ENCODE measurements at places on chromosomes 13 and 19. TPM values are rescaled to one million over a fixed set of nuclear protein-coding genes. Genes with fewer than 3 reads are reported as not detected.

- peak; percentile 81 for DNase-seq
- H3K4me3 ChIP-seq, result no peak overlapping the region
- H3K27ac ChIP-seq, result no peak overlapping the region
- H3K27me3 ChIP-seq, result no peaks in the 10 kb centered on the region
- H3K4me1 ChIP-seq, result no peaks in the 10 kb centered on the region
These were observed 204.9 kb upstream of the KL start for GRCh38 chr13:32811297-32811800.

DNA sequence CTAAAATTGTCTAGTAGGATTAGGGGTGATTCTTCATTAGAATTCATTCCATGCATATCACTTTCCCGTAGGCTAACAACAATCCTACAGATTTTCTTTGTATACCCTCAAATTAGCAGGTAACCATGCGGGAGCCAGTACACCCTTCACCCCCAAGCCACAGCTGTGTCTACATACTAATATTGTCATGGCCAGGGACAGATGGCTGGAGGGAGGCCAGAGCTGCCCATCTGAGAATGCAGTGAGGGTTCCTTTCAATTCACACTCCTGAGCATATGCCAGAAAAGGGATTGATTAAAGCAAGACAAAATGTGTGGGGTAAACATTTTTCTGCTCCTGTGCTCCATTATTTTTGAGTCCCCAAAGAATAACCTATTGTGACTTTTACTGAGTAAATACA lies 68.9 kb downstream of the FREM2 start:
- DNase-seq, result no peak
- H3K27ac ChIP-seq, result no peak overlapping the region
- no peaks in the 10 kb centered on the region for H3K4me1 ChIP-seq
- H3K36me3 ChIP-seq, result no peaks in the 10 kb centered on the region
- no peaks in the 10 kb centered on the region for H3K27me3 ChIP-seq
- no peak overlapping the region for H3K4me3 ChIP-seq

- H3K4me3 ChIP-seq, result no peak overlapping the region
- H3K36me3 ChIP-seq, result peaks cover 72% of the 10 kb centered on the region
- no peaks in the 10 kb centered on the region for H3K27me3 ChIP-seq
- H3K4me1 ChIP-seq, result peaks cover 12% of the 10 kb centered on the region
- DNase-seq, result no peak
These were observed 40.7 kb upstream of the DCUN1D2 start for GRCh38 chr13:113531041-113531873.

- H3K27me3 ChIP-seq, result no peaks in the 10 kb centered on the region
- H3K4me3 ChIP-seq, result peak overlapping the region; percentile 93
- no peaks in the 10 kb centered on the region for H3K36me3 ChIP-seq
- no peak for DNase-seq
These were observed 1.1 kb downstream of the ZNF653 start for GRCh38 chr19:11504502-11505031.

DNA sequence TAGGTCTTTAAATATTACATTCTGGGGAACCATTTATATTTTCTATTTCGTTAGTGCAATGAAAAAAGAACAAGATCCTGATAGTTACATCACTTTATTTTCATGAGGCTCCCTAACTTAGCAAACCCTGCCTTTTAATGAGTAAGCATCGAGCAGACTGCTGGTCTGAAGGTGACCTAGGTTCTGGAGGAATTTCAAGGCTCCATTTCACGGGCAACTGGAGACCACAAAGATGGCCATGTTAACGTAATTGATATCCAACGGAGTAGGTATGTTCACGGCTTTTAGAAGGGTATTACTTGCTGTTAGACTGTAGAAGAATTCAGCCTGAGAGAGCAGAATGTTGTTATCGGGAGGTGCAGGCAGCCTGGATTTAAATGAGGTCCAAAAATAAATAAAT lies 1597.6 kb downstream of the EFNB2 start:
- H3K36me3 ChIP-seq, result no peaks in the 10 kb centered on the region
- no peak for DNase-seq
- no peaks in the 10 kb centered on the region for H3K27me3 ChIP-seq
- H3K4me1 ChIP-seq, result no peaks in the 10 kb centered on the region
- H3K27ac ChIP-seq, result no peak overlapping the region
- H3K4me3 ChIP-seq, result no peak overlapping the region

GRCh38 chr13:34346626-34347025 lies 528.7 kb downstream of the RFC3 start:
- H3K27ac ChIP-seq, result no peak overlapping the region
- H3K4me3 ChIP-seq, result no peak overlapping the region
- no peaks in the 10 kb centered on the region for H3K36me3 ChIP-seq
- no peaks in the 10 kb centered on the region for H3K4me1 ChIP-seq
- no peaks in the 10 kb centered on the region for H3K27me3 ChIP-seq

DNA sequence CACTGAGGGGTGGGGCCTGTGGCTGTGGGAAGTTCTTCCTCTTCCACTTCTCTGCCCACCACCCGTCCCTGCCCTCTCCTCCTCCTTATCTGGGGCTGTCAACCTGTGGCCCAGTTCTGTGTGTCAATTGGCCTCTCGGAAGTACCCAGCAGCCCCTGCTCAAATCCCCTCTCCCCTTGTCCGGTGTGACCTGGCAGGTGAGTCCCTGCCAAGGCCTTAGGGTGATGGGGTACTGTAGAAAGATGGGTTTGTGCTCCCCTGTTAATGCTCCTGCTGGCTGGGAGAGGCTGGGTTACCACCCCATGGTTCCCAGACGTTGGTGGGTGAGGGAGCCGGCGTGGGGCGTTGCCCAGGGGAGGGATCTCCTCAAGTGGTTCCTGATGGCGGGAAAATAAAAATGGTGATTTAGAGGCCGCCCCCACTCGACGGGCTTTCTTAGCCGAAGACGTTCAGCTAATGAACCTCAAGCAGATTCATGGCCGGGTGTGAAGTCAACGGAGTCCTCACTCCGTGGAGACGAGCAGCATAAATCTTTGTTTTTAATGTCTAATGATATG lies 141.2 kb downstream of the URI1 start:
- H3K27me3 ChIP-seq, result peaks cover 23% of the 10 kb centered on the region
- H3K27ac ChIP-seq, result no peak overlapping the region
- no peaks in the 10 kb centered on the region for H3K36me3 ChIP-seq
- H3K4me3 ChIP-seq, result no peak overlapping the region
- H3K4me1 ChIP-seq, result no peaks in the 10 kb centered on the region

DNA sequence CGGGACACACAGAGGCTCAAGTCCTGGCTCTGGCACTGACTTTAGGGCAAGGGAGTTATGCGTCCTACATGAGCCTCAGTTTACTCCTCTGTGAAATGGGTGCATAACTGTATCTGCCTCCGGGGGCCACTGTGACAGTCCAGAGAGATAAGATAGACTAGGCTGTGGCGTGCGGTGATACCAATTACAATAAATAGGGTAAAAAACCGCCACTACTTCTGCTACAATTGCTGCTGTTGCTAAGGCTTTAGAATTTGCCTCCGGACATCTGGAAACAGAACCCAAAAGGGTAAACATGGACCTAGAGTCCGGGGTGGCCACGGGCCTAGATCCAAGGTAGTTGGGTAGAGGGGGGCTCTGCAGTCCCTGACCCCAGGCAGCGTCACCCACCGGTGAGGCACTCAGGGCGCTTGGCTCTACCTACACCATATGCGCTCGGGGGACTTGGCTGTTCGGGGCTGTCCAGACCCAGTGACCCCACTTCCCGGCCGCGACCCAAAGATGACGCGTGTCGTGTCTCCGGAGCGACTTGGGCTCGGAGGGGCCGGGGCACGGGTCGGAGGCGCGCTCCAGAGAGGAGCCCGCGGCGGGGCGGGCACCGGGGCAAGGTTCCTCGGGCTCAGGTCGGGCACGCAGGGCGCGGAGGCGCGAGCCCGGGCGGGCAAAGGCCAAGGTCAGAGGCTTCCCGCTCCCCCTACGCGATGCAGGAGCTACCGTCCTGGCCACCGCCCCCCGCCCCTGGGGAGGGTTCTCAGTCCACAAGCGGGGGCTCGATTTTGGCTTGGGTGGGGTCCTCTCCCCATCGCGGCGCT lies 1.1 kb downstream of the INSR start:
- DNase-seq, result no peak
- no peaks in the 10 kb centered on the region for H3K36me3 ChIP-seq
- H3K4me3 ChIP-seq, result peak overlapping the region; percentile 83

DNA sequence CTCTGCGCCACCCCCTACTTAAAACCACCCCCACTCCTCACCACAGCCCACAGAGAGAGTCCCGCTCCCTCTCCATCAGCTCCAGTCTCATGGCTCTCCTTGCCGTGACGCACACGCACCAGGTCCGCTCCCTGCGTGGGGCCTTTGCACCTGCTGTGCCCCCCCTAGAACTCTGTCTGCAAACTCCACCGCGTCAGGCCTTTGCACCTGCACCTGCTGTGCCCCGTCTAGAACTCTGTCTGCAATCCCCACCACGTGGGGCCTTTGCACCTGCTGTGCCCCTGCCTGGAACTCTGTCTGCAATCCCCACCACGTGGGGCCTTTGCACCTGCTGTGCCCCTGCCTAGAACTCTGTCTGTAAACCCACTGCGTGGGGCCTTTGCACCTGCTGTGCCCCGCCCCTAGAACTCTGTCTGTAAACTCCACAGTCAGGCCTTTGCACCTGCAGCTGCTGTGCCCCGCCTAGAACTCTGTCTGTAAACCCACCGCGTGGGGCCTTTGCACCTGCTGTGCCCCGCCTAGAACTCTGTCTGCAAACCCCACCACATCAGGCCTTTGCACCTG lies 4.2 kb downstream of the SHC2 start:
- H3K4me1 ChIP-seq, result peaks cover 7% of the 10 kb centered on the region
- H3K27me3 ChIP-seq, result no peaks in the 10 kb centered on the region
- no peaks in the 10 kb centered on the region for H3K36me3 ChIP-seq

DNA sequence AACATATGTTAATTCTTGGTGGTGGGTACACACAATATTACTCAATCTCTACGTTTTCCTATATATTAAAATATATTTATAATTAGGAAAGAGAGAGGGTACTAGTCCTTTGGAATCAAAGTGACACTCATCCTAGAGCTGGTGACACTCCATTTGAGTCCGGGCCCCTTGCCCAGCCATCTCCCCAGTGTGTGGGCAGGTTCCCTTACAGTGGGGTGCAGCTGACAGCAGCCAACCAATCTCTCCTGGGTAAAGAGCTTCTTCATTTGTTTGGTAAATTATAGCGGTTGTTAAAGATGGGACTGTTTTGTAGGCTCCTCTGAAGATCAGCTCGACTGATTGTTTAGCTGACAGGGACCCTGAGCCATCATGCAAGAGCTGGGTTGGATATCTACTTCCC lies 37.2 kb upstream of the RGCC start:
- H3K27ac ChIP-seq, result no peak overlapping the region
- H3K4me3 ChIP-seq, result no peak overlapping the region
- no peaks in the 10 kb centered on the region for H3K36me3 ChIP-seq
- no peaks in the 10 kb centered on the region for H3K4me1 ChIP-seq
- no peak for DNase-seq
- H3K27me3 ChIP-seq, result no peaks in the 10 kb centered on the region

GRCh38 chr13:77031656-77032243 lies 4.8 kb upstream of the FBXL3 start:
- no peak overlapping the region for H3K4me3 ChIP-seq
- H3K27ac ChIP-seq, result no peak overlapping the region
- DNase-seq, result no peak

DNA sequence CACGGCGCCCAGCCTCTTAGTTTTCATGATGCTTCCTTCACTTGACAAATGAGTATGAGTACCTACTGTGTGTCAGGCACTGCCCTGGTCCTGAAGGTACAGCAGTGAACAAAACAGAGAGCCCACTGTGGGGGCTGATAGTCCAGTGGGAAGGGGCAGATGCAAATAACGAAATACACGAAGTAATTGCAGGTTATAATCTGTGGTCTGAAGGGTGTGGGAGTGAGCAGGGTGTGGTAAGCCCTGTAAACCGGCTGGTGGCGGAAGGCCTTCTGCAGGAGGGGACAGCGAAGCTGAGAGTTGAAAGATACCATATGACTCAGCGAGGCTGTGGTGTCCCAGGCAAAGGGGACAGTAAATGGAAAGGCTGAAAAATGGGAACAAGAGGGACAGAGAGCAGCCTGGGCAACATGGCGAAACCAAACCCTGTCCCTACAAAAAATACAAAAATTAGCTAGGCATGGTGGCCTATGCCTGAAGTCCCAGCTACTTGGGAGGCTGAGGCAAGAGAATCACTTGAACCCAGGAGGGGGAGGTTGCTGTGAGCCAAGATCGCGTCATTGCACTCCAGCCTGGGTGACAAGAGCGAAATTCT lies 60.5 kb downstream of the MAP4K1 start:
- H3K4me1 ChIP-seq, result no peaks in the 10 kb centered on the region
- no peak overlapping the region for H3K27ac ChIP-seq
- no peaks in the 10 kb centered on the region for H3K27me3 ChIP-seq
- no peak overlapping the region for H3K4me3 ChIP-seq

- no peaks in the 10 kb centered on the region for H3K36me3 ChIP-seq
- DNase-seq, result no peak
- no peaks in the 10 kb centered on the region for H3K4me1 ChIP-seq
- H3K4me3 ChIP-seq, result no peak overlapping the region
- no peaks in the 10 kb centered on the region for H3K27me3 ChIP-seq
- H3K27ac ChIP-seq, result no peak overlapping the region
These were observed 140.2 kb downstream of the KLF5 start for GRCh38 chr13:73198991-73199411.

DNA sequence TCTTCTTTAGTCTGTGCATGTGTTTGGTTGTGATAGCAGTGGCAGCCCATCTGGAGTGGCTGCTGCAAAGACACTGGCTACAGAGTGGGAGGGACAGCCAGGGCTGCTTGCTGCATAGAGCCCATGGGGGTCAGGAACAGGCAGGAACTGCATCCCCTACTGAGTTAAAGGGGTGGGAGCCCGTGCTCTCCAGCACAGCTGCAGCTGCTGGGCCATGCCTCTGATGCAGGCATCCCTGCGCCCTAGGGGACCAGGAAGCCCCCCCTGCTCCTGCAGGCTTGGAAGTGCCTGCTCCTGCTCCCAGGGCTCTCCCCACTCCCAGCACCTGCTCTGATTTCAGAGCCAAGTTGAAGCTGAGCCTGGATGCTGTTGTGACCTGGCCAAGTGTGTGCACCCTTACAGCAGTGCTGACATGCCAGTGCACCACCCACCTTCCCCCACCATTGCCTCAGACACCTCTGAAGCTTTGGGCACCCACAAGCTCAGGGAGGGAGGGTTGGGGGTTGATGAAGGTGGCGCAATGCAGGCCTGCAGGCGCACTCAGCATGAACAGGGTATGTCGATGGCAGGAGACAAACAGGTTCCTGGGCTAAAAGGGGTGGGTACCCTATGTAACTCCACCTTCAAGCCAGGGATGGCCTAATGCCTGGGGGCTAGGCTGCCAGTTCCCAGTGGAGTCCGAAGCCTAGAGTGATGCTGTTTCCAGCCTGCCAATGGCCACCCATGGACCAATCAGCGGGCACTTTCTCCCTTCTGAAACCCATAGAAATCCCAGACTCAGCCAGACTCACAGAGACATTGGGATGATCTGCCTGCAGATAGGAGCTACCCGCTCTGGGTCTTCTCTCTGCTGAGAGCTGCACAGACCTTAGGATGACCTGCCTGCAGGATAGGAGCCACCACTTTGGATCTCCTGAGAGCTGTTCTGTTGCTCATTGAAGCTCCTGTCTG lies 919.9 kb upstream of the MIR17HG start:
- no peaks in the 10 kb centered on the region for H3K4me1 ChIP-seq
- H3K27ac ChIP-seq, result no peak overlapping the region
- no peak overlapping the region for H3K4me3 ChIP-seq
- no peaks in the 10 kb centered on the region for H3K36me3 ChIP-seq
- no peaks in the 10 kb centered on the region for H3K27me3 ChIP-seq

GRCh38 chr13:97802213-97802612 lies 151.3 kb upstream of the IPO5 start:
- peaks cover 6% of the 10 kb centered on the region for H3K27me3 ChIP-seq
- DNase-seq, result no peak
- no peak overlapping the region for H3K27ac ChIP-seq
- H3K4me1 ChIP-seq, result no peaks in the 10 kb centered on the region
- no peak overlapping the region for H3K4me3 ChIP-seq

The SH2D3A gene
- total RNA-seq, result not detected

The CD70 gene
- total RNA-seq, result not detected

The ELOF1 gene
- total RNA-seq, result 27.0 TPM

The DNAJB1 gene
- 94.1 TPM for total RNA-seq

The DLL3 gene
- not detected for total RNA-seq
